ENCODE measurements at places on chromosomes 2 and 18.
A peak's percentile ranks its signal among the peaks of the same experiment; 100 is the strongest.

- H3K27ac ChIP-seq: no peak overlapping the region
- H3K27me3 ChIP-seq: no peaks in the 10 kb centered on the region
- no peak overlapping the region for H3K4me3 ChIP-seq
- H3K4me1 ChIP-seq: no peaks in the 10 kb centered on the region
- no peaks in the 10 kb centered on the region for H3K36me3 ChIP-seq
Observed at GRCh38 chr2:2101924-2102323, 229.2 kb downstream of the MYT1L start.

DNA sequence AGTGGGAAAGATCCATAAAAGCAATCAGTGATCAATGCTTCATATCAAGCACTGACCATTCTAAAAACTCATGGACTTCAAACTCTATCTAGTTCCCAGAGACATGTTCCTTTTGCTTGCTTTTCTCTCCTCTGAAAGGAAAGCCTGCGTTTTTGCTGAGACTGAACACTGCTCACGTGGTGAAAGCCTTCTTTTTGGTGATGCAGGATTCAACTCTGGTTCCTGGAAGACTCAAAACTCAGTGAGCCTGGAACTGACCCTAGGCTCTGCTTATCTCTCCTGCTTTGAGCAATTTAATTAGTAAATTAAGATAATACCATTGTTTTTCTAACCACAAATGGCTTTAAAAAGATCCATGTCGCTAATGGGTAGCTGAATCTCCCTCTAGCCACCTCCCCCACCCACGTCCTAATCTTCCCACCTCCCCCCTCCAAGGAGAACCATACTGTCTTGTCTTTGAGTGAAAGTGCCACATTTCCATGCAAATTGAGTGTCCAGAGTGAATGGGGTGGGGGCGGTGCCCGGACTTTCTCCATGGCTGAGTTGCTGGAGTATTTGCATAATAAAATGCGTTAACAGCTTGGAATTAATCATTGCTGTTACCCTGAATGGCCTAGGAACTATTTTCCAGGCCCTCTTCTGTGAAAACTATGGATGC, 130.5 kb downstream of the BCL11A start:
- no peaks in the 10 kb centered on the region for H3K27me3 ChIP-seq
- no peaks in the 10 kb centered on the region for H3K36me3 ChIP-seq
- no peak overlapping the region for H3K27ac ChIP-seq
- no peak overlapping the region for H3K4me3 ChIP-seq

DNA sequence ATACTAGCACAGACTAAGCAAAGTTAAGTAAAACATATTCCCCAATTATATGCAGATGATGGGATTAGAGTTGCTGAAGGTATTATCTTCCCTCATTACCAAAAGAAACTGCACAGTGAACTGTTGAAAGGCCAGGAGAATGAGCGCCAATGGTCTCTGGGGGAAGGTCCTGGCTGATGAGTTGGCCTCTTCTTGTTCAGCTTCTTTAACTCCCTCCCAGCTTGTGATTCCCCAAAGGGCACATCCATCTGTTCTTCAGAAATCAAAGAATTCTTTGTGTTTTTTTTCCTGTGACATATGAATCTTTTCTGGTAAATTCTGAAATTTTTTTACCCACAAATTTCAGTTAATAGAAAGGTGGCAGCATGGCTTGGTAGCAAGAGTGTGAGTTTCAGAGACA, 667.6 kb downstream of the CNTNAP5 start:
- H3K4me1 ChIP-seq: no peaks in the 10 kb centered on the region
- H3K36me3 ChIP-seq: no peaks in the 10 kb centered on the region
- H3K27me3 ChIP-seq: no peaks in the 10 kb centered on the region

DNA sequence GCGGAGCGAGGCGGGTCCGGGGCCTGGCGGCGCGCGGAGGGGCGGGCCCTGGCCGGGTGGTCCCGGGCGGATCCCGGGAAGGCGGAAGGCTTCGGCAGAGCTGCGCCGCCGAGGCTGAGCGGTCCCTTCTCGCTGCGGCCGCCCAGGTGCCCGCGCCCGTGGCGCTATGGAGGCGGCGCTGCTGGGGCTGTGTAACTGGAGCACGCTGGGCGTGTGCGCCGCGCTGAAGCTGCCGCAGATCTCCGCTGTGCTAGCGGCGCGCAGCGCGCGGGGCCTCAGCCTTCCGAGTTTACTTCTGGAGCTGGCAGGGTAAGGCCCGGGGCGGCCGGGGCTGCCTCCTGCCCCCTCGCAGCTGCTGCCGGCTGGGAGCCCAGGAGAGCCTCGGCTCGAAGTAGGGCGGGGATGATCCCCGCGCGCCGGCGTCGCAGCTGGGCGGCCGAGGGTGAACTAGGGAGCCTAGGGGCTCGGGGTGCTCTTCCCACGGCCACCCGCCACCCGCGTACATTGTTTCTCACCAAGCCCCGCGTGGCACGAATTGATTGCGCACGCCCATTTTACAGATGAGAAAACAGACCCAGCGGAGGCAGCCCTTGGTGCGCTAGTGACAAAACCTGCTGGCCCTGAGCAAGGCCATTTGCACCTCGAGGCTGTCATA, at the start of gene SLC66A3:
TSS of gene SLC66A3 (plus strand) at position 87 of the 655 bp plus-strand sequence. CDS start at position 167, 80 bp downstream.
- peak within 1 kb of the TSS; percentile 67 for H3K27ac ChIP-seq
- no peaks in the 10 kb centered on the region for H3K36me3 ChIP-seq
- peak; percentile 95 for DNase-seq
- peaks cover 4% of the 10 kb centered on the region for H3K27me3 ChIP-seq

DNA sequence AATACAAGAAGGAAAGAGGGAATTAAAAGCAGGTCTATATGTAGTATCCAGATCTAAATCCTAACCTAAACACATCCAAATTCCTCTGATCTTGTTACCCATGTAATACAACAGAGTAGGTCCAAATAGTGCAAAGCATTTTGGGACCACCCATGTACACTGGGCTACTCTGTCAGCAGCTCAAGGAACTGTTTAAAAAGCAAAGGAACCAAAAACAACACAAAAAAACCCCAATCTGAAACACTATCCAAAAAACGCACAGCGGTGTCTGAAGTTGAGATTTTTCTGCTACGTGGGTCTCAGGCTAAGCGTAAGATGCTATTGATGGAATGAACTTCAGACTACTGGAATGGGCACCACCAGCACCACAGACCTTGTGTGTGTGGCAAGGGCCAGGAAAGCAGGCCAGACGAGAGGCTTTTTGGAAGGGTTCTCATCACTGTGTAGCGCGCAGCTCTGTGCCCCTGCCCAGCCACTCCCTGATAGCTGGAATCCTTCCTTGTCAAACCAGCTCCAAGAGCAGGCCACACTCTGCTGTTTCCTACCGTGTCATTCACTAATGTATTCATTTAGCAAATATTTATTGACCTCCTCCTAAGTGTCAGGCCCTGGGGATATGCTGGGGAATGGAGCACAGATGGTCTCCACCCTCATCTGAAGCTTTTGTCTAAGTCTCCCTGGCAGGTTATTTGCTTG, 101.4 kb downstream of the COLEC12 start:
- H3K27me3 ChIP-seq: no peaks in the 10 kb centered on the region
- H3K4me1 ChIP-seq: peaks cover 12% of the 10 kb centered on the region
- no peak overlapping the region for H3K27ac ChIP-seq
- H3K4me3 ChIP-seq: no peak overlapping the region

DNA sequence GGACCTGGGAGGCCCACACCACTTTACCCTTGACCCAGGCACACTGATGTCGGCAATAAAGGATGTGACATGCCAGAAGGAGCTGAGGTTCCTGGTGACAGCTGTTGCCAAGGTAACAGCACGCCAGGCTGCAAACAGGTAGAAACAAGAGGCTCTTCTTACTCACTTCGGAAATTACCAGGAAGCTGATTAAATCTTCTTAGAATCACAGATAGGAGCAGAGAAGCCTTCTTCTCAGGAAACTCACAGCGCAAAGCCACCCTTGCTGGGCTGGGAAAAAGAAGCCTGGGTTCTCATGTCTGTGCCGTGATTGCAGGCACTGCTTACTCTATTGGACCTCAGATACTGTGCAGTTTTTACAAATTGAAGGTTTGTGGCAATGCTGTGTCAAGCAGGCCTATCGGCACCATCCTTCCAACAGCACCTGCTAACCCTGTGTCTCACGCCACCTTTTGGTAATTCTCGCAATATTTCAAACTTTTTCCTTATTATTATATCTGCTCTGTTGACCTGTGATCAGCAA, 61.0 kb upstream of the TAF1B start:
- H3K36me3 ChIP-seq: no peaks in the 10 kb centered on the region
- H3K27ac ChIP-seq: no peak overlapping the region
- no peaks in the 10 kb centered on the region for H3K27me3 ChIP-seq
- no peak overlapping the region for H3K4me3 ChIP-seq

DNA sequence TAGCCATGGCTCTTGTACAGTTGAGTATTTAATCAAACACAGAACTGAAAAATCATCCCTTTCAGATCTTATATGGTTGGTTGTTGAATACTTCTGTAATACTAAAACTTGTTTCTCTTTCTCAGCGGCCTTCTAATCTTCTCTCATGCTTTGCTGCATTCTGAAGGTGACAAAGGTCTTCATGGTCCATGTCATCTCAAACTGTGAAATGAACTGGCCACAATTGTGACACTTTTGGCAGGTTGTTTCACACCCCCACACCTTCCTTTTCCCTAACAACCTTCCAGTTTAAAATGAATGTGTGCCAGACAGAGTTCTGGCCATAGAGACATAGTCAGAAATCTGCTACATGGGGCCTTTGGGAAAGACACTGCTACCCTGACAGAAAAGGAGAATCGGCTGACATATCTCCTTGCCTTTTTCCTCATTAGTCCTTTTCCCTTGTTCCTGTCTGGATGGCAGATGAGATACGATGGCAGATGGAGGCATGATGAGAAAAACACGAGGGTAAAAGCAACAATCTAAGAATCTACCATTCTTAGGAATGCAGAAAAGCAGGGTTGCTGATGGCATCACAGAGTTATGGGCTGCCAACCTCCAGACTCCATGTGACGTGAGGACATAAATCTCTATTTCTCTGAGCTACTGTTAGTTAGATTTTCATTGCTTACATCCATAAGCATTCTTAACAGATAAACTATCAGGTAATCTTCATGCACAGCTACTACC, 106.5 kb downstream of the PIGN start:
- H3K27ac ChIP-seq: no peak overlapping the region
- no peak overlapping the region for H3K4me3 ChIP-seq
- H3K27me3 ChIP-seq: no peaks in the 10 kb centered on the region
- H3K4me1 ChIP-seq: peaks cover 13% of the 10 kb centered on the region
- DNase-seq: no peak

- H3K4me3 ChIP-seq: no peak overlapping the region
- H3K4me1 ChIP-seq: no peaks in the 10 kb centered on the region
- no peak overlapping the region for H3K27ac ChIP-seq
- no peak for DNase-seq
Observed at GRCh38 chr18:62409821-62410220, 84.7 kb downstream of the TNFRSF11A start.

GRCh38 chr2:54881759-54882158, 158.3 kb downstream of the EML6 start:
- peaks cover 15% of the 10 kb centered on the region for H3K4me1 ChIP-seq
- no peaks in the 10 kb centered on the region for H3K36me3 ChIP-seq
- no peak for DNase-seq
- no peaks in the 10 kb centered on the region for H3K27me3 ChIP-seq
- no peak overlapping the region for H3K4me3 ChIP-seq

GRCh38 chr2:225630824-225631533, 231.5 kb downstream of the NYAP2 start:
- H3K27ac ChIP-seq: no peak overlapping the region
- H3K4me3 ChIP-seq: no peak overlapping the region
- H3K4me1 ChIP-seq: no peaks in the 10 kb centered on the region
- no peak for DNase-seq
- H3K36me3 ChIP-seq: no peaks in the 10 kb centered on the region

DNA sequence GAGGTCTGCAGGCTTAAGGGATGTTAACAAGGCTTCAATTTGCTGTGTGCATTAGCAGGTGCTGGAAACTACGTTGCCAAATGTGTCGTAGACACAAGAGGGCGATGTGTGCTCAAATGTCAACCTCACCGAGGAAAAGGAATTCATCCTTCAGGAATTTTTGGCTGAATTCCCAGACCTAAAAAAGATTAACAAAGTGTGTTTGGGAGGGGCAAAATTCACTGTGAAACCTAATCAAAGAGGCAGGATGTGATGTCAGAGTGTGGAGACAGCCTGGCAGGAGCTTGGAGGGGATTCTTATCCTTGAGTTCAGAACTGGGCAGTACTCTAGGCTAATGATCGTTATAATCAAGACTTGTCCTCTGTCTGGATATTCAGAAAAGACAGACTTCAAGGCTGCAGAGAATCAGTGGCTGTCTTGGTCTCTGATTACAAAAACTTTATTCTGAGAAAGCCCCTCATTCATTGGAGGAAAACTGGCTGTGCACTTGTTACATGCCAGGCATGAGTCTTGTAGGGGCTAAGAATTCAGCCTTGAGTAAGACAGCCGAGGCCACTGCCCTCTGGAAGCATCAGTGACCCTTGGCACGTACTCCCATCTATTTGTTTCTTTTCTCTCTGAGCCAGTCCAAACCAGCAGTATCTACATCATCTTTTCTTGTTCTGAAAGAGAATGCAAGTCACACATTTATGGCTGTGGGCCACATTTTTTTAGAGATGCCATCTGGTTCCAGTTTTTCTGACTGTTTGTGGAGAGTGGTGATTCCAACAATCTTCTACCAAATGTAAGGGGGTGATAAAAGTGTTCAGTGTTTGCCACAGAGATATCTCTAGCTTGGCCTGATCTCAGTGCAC, 18.7 kb upstream of the SCYGR1 start:
- H3K27me3 ChIP-seq: no peaks in the 10 kb centered on the region
- no peak overlapping the region for H3K4me3 ChIP-seq
- peaks cover 5% of the 10 kb centered on the region for H3K4me1 ChIP-seq
- H3K36me3 ChIP-seq: no peaks in the 10 kb centered on the region
- peak; percentile 99 for DNase-seq

Data from cardiac muscle cell (in vitro differentiated cells and primary cell).